Motor neuron (in vitro differentiated cells): ENCODE measurements at places on chromosomes 16 and 17.

- no peak for ATAC-seq
Measured at GRCh38 chr16:11236461-11237254, 19.3 kb downstream of the SOCS1 start.

- peak; percentile 57 for ATAC-seq
Measured at GRCh38 chr16:68590201-68590994, 51.3 kb downstream of the ZFP90 start.

- no peak for ATAC-seq
Measured at GRCh38 chr17:58693751-58694150, 1.3 kb downstream of the RAD51C start.

DNA sequence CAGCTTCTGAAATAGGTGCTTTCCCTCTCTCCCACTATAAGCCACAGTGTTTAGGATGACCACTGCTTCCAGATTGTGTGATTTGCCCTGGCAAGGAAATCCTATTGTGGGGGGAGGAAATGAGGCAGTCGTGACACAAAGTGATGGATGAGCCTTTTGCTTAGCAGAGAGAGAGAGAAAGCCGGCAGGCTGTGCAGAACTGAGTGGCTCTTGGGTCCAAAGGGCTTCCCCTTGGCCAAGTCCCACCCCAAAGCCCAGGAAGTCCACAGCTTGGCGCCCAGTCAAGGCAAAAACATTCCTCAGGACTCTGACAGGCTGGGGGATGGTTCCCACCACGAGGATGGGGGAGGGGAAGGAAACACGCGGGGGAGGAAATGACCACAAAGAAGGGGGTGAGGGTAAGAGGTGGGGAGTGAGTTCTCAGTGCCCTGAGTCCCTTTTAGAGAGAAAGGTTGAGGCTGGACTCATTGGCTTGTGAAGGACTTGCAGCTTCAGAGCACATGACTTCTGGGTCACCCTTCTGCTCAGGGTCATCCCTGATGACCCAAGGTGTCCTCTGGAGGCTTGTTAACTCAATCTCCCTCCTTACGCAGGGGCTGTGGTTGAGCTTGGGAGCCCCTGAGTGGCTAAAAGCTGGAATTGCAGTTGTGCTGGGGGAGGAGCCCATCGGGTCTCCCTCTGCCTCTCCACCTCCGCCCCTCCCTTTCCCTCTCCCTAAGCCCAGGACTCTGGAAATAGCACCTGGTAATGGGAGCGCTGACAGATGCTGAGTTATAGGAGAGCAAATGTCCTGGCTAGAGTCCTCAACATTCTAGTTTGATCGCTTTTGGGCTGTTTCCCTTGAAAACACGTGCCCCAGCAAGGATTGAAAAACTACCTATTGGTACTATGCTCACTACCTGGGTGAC lies 10.3 kb upstream of the MSL1 start:
- peak; percentile 28 for ATAC-seq

DNA sequence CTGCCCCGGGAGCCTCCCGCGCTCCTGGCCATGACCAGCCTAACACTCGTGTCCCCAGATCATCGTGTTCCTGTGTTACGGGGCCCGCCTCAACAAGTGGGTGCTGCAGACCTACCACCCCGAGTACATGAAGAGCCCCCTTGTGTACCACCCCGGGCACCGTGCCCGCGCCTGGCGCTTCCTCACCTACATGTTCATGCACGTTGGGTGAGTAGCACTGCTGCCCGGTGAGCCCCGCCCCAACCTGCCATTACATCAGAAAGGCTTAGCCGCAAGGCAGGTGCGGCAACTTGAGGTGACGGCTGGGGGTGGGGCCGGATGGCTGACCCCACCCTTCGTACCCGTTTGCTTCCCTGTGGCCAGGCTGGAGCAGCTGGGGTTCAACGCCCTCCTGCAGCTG lies 1.4 kb downstream of the RHBDL1 start:
- no peak for ATAC-seq

- ATAC-seq: peak; percentile 45
Measured at GRCh38 chr16:74743045-74743667, 31.5 kb downstream of the FA2H start.

GRCh38 chr17:55692276-55692675 lies 30.4 kb downstream of the TMEM100 start:
- ATAC-seq: no peak

DNA sequence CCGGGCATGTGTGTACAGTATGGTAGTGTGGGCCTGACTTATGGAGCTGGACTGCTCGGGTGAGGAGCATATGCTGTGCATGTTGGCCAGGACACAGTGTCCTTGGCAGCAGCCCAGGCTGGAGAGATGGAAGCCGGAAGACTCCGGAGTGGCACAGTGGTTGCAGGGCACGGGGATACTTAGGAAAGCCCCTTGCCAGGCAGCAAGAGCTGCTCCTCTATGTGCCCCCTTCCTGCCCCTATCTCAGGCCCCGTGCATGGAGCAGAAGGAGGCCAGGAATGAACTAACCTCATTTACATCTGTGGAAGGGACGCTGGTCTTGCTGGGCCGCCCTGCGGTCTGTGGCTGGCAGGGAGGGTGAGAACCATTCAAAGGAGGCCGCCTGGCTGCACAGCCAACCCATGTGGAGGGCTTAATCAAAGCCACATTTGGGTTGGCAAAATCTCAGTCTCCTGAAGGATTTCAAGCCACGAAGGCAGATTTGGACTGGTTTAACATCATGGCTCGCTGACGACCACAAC lies 32.2 kb upstream of the RCVRN start:
- no peak for ATAC-seq

GRCh38 chr16:22092143-22092933 lies at the start of gene VWA3A:
VWA3A (plus strand) TSS chr16:22092541; CDS start chr16:22092638, 97 bp downstream.
- peak; percentile 79 for ATAC-seq

DNA sequence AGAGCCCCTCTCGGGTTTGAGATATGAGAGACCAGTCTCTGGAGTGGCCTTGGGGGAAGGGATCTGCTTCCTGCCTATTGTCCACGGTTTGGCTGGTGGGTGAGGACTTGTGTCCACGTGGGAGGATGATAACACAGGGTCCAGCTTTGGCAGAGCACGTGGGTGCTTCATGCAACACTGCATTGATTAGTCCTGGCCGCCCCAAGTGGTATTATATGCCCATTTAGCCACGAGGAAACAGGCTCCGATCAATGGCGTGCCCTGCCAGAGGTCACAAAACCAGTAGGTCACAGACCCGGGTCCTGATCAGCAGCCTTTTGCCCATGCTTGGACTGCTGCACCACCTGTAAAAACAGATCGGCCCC lies 141.6 kb downstream of the RGS9 start:
- peak; percentile 19 for ATAC-seq

- ATAC-seq: no peak
Measured at GRCh38 chr16:12166271-12166670, 189.7 kb downstream of the SNX29 start.

DNA sequence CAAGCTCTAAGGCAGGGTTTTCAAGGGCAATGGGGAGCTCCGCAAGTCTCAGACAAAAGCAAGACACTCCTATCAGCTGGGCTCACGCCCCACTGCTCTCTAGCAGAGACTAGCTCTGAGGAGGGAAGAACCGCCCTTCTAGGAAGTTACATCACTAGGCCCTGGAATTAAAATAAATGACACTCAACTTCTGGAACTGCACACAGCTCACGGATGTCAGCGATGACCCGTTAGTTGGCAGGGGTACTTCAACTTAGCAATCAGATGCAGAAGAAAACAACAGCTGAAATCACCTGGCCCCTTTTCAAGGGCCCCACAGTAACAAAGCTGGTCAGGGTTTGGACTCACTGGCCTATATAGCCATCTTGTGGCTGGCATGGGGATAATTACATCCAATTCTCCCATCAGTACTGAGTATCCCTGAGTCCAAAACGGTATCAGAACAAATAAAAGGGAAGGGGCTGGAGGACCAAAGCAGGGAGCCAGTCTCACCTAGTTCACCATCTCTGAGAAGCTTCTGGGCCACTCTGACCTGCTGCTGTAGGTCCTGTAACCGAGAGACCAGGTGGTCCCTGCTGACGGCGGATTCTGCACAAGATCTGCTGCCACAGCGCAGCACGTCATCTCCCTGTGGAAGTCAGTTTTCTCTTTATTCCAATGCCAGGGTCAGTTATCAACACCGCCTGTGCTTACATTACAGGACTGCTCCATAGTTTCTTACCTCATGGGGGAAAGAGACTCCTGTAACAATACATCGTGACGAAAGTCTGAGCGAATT lies 22.2 kb downstream of the SERPINF1 start:
- ATAC-seq: peak; percentile 80

- no peak for ATAC-seq
Measured at GRCh38 chr16:76483307-76483909, 206.2 kb downstream of the CNTNAP4 start.

GRCh38 chr17:48597778-48598631 lies 4.4 kb upstream of the HOXB5 start:
- peak; percentile 44 for ATAC-seq

- ATAC-seq: no peak
Measured at GRCh38 chr17:18159551-18160120, 24.0 kb upstream of the ALKBH5 start.

DNA sequence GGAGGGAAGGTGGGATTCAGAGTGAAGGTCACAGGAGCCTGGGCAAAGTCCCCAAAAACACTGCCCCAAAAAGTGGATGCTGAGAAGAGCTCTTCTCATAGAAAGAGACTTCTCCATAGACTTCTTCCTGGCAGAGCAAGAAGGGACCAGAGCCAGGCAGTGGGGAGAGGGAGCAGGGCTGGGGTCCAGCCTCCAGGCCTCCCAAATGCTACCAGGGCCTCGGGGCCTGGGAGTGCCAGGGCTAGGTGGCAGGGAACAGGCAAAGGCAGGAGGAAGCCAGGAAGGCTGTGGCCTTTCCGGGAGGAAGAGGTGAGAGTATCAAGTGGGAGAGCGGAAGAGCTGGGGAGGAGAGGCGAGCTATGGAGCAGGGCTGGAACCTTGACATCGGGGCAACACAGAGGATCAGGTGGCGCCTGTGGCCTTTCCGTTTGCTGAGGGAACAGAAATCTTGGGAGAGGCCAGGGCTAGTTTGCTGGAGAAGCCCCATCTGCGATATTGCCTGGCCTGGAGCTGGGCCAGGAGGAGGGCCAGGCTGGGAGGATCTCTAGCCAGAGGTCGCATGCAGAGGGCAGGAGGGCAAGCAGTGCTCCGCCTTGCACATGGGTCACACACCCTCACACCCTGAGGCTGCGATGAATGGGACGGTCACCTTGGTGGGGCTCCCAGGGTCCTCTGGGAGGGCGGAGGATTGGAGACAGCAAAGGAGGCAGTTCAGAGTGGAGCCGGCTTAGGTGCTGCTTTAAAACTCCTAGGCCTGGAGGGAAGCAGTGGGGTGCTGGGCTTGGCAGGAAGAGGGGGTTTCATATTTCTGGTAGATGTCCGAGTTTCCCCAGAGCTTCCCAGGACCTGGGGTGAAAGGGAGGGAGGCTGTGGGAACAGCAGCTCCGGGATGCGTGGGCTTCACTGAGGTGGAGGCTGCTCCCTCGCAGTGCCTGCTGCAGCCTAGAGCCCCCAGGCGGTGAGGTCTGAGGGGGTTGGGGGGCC lies 3.4 kb downstream of the SLC16A5 start:
- peak; percentile 2 for ATAC-seq

DNA sequence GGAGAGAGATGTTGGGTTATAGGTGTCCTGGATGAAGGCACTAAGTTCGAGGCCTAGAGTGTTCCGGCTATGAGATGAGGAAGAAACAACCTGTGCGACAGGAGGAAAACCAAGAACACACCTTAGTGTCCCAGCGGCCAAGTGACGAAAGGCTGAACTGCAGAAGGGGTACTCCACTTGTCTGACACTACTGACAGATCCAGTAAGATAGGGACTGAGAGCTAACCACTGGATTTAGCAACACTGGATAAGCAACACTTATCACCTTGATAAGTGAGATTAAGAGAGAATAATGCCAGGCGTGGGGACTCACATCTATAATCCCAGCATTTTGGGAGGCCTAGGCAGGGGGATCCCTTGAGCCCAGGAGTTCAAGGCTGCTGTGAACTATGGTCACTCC lies 7.1 kb downstream of the XPO6 start:
- ATAC-seq: no peak

DNA sequence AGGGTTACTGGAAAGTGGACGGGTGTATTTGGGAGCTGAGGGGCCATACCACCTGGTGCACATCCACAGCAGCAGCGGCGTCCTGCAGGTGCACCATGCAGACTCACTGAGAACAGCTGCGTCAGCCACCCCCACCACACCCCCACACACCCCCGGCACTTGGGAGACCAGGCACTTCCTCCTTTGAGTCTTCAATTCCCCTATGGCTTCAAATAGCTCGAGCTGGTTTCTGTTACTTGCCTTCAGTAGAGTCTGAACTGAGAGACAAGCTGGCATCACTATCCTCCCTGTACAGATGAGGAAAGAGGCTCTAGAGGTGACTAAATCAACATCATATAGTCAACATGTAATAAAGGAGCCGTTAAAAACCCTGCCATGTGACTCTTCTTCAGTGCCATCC lies 15.4 kb downstream of the CUEDC1 start:
- no peak for ATAC-seq

DNA sequence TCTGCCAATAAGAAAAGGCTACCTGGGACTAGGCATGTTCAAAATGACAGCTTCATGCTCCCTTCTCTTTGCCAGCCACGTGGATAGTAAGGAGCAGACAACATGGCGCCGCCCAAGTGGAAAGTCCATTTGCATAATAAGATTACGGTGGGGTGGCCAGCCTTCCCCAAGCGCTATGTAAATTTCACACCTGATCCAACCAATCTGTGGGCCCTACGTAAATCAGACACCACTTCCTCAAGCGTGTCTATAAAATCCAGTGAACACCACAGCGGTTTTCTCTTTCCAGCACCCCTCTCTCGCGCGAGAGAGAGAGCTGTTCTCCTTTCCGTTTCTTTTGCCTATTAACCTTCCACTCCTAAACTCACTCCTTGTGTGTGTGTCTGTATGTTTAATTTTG lies 140.3 kb upstream of the ERCC4 start:
- ATAC-seq: no peak

GRCh38 chr17:33596899-33597298 lies 303.8 kb upstream of the ASIC2 start:
- ATAC-seq: no peak

- no peak for ATAC-seq
Measured at GRCh38 chr16:8572063-8572918, 18.0 kb downstream of the TMEM114 start.

DNA sequence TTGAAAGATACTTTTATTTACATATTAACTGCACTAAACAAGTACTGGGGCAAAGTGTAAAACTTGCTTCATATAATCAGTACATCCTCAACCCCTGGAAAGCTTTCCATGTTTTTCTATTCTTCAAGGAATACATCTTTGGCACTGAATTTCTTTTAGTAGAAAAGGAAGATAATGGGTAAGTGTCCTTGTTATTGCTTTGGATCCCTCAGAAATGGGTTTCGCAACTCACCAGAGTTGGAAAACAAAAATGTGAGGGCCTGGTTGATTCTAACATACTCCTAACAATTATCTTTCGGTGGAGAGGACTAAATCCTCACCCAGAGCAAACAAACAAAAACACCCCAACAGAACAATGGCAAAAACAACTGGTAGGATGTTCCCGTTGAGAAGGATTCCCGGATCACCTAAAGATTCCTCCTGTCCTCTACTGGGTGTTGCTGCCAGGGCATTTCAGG lies 120.4 kb downstream of the PARN start:
- no peak for ATAC-seq

DNA sequence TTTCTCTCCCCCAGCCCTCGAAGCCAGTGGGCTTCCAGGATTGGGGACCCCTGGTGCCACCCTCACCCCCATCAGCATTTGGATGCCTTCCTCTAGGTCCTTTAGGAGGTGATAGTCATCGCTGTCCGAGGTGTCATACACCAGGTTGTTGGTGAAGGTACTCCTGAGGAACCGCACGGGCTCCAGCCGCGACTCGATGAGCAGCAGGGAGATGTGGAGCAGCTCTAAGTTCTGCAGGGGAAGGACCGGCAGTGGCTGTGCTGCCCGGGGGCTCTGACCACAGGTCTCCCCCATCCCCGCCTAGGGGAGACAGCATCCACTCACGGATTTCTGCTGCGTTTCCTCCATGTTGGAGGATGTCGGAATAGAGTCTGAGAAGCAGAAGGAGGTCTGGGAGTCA lies 962 bp downstream of the CSHL1 start:
- ATAC-seq: no peak
